ENCODE measurements at places on chromosomes 2 and 18. TPM values are rescaled to one million over a fixed set of nuclear protein-coding genes. Genes with fewer than 3 reads are reported as not detected.

GRCh38 chr2:176826984-176827668 lies 385.5 kb upstream of the HNRNPA3 start:
- no peak for DNase-seq
- no peaks in the 10 kb centered on the region for H3K36me3 ChIP-seq
- no peaks in the 10 kb centered on the region for H3K4me1 ChIP-seq
- peaks cover 16% of the 10 kb centered on the region for H3K27me3 ChIP-seq
- H3K4me3 ChIP-seq: no peak overlapping the region
- no peak overlapping the region for H3K27ac ChIP-seq

DNA sequence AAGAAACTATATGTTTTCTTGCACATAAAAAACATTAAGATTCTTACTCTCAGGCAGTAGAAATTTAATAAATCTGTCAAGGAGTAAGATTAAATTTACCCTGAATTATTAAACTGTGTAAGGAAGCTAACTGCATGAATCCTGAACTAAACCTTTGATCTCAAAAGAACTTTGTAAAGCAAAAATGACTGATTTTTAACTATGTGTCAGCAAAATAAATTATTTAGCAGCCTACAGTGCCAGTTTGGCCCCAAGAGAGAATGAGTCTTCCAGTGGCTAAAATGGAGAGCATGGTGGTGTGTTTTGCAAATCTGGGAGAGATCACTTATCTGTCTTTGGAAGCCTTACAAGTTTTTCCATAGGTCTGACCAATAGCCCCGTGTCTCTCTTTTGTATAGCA lies 190.7 kb downstream of the THSD7B start:
- H3K36me3 ChIP-seq: no peaks in the 10 kb centered on the region
- no peak for DNase-seq
- H3K27me3 ChIP-seq: no peaks in the 10 kb centered on the region
- no peak overlapping the region for H3K4me3 ChIP-seq
- H3K4me1 ChIP-seq: no peaks in the 10 kb centered on the region

- DNase-seq: peak; percentile 25
- H3K4me3 ChIP-seq: no peak overlapping the region
- H3K27ac ChIP-seq: no peak overlapping the region
These were observed 50.8 kb downstream of the ATOH8 start for GRCh38 chr2:85804583-85804982.

- H3K36me3 ChIP-seq: no peaks in the 10 kb centered on the region
- no peak overlapping the region for H3K27ac ChIP-seq
- no peak overlapping the region for H3K4me3 ChIP-seq
- H3K4me1 ChIP-seq: peaks cover 29% of the 10 kb centered on the region
These were observed 114.4 kb upstream of the PDE1A start for GRCh38 chr2:182541268-182541667.

DNA sequence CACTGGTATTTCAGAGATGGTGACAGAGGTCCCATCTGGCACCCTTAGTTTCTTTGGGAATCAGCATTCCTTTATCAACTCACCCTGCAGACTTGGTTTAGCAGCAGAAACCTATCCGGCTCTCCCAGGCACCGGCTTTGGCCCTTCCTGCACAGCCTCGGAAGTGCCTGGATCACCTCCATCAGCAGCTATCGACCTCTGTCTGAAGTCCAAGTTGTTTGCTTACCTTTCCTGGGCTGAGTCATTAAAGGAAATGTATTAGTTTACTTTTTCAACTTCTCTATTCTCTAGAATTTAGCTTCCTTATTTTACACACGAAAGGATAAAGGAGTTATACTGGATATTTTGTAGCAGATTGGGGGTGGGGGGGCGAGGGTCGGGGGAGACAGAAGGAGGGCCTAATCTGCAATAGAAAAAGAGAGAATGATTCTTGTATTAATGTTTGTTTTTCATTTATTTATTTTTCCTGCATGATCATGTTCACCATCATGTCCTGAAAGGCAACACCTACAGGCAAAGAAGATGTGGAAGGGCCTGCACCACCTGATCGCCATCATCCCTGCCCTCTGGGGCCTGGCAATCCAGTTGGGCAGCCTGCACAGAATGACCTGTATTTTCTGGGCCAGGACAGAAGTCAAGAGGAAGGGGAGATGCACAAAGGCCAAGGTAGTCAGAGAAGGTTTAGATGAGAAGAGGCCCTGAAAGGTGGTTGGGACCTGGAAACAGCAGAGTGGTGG lies 22.1 kb upstream of the MAT2A start:
- H3K36me3 ChIP-seq: no peaks in the 10 kb centered on the region
- no peaks in the 10 kb centered on the region for H3K27me3 ChIP-seq
- peaks cover 9% of the 10 kb centered on the region for H3K4me1 ChIP-seq
- H3K27ac ChIP-seq: no peak overlapping the region

DNA sequence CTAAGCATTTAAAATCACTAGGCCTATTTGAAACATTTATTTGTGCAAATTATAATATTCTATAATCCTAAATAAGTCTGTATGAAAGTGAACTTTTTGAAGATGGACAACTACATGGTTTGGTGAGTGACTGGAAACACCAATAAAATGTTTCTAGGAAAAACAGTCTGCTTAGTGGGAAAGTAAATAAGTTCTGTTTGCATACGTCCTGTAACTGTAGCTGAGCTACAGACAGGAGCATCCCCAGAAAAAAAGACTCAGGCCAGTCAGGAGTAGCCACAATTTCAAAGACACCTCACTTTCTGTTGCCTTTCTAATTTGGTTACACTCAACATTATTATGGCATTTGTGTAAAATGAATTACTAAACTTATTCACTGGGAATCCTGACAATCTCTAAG lies 28.4 kb upstream of the KCNJ3 start:
- no peaks in the 10 kb centered on the region for H3K36me3 ChIP-seq
- H3K4me3 ChIP-seq: no peak overlapping the region
- H3K27me3 ChIP-seq: no peaks in the 10 kb centered on the region
- no peak for DNase-seq

GRCh38 chr2:196613302-196613701 lies 26.2 kb upstream of the CCDC150 start:
- H3K4me3 ChIP-seq: no peak overlapping the region
- no peaks in the 10 kb centered on the region for H3K36me3 ChIP-seq
- H3K27me3 ChIP-seq: peaks cover 6% of the 10 kb centered on the region
- peaks cover 4% of the 10 kb centered on the region for H3K4me1 ChIP-seq
- H3K27ac ChIP-seq: no peak overlapping the region
- no peak for DNase-seq

DNA sequence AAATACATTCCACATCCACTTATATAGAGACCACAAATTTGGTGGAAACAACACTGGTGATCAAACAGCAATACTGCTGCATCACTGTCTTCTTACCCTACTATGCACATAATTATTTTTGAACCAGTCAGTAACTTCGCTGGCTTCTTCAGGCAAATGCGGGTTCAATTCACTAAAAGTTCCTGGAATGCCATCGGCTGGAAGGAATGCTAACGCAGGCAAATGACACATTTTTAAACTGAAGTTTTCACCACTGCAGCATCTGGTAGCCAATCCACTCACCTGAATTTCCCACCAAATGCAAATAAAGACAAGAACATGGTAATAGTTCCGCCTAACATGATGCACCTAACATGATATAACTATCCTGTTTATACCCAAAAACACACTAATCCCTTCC lies 10.0 kb upstream of the HDHD2 start:
- no peak overlapping the region for H3K27ac ChIP-seq
- DNase-seq: no peak
- H3K4me3 ChIP-seq: no peak overlapping the region
- H3K36me3 ChIP-seq: no peaks in the 10 kb centered on the region
- H3K4me1 ChIP-seq: no peaks in the 10 kb centered on the region

DNA sequence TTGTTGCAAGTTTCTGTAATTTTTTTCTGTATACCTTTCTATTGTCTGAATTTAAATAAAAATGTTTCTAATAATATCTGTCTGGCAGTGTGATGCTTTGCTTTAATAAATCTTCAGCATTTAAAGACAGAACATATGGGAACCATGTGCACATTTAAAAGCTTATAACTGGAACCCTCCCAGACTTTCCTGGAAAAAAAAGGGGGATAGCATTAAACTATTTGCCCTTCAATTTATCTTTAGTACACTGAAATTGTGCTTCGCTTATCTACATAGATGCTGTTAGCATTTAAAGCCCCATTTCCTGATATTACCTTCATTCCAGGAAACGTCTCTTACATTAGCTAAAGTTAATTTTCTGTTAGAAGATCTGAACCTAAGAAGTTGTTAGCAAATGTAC lies 64.6 kb downstream of the ZC3H6 start:
- no peaks in the 10 kb centered on the region for H3K4me1 ChIP-seq
- no peak overlapping the region for H3K4me3 ChIP-seq
- no peak overlapping the region for H3K27ac ChIP-seq
- H3K36me3 ChIP-seq: no peaks in the 10 kb centered on the region
- no peak for DNase-seq

- H3K4me3 ChIP-seq: no peak overlapping the region
- no peaks in the 10 kb centered on the region for H3K36me3 ChIP-seq
- peak; percentile 89 for DNase-seq
- peak overlapping the region; percentile 5 for H3K27ac ChIP-seq
- H3K27me3 ChIP-seq: peaks cover 2% of the 10 kb centered on the region
These were observed 156.5 kb downstream of the COL6A3 start for GRCh38 chr2:237257471-237257951.

- H3K4me3 ChIP-seq: no peak overlapping the region
- DNase-seq: no peak
- no peaks in the 10 kb centered on the region for H3K4me1 ChIP-seq
These were observed 311.5 kb upstream of the GYPC start for GRCh38 chr2:126344493-126344892.

DNA sequence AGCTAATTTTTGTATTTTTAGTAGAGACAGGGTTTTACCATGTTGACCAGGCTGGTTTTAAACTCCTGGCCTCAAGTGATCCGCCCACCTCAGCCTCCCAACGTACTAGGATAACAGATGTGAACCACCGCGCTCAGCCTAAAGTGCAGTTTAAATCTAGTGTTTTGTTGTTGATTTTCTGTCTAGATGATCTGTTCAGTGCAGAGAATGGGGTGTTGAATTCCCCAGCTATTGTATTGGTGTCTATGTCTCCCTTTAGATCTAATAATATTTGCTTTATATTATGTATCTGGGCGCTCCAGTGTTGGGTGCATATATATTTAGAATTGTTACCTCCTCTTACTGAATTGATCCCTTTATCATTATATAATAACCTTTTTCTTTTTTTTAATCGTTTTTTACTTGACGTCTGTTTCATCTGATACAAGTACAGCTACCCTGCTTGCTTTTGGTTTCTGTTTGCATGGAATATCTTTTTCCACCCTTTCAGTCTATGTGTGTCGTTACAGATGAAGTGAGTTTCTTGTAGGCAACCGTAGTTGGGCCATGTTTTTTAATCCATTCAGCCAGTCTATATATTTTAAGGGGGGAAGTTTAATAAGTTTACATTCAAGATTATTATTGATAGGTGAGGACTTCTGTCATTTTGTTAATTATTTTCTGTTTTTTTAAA lies 34.3 kb downstream of the GALM start:
- no peaks in the 10 kb centered on the region for H3K36me3 ChIP-seq
- H3K4me1 ChIP-seq: no peaks in the 10 kb centered on the region
- no peaks in the 10 kb centered on the region for H3K27me3 ChIP-seq
- no peak overlapping the region for H3K27ac ChIP-seq

GRCh38 chr2:84631047-84631446 lies 114.7 kb downstream of the DNAH6 start:
- H3K27me3 ChIP-seq: peaks cover 6% of the 10 kb centered on the region
- H3K4me3 ChIP-seq: no peak overlapping the region
- DNase-seq: peak; percentile 30
- no peak overlapping the region for H3K27ac ChIP-seq
- H3K4me1 ChIP-seq: no peaks in the 10 kb centered on the region

- peaks cover 28% of the 10 kb centered on the region for H3K4me1 ChIP-seq
- no peak overlapping the region for H3K27ac ChIP-seq
- H3K36me3 ChIP-seq: no peaks in the 10 kb centered on the region
- no peaks in the 10 kb centered on the region for H3K27me3 ChIP-seq
These were observed 32.8 kb downstream of the TMEM163 start for GRCh38 chr2:134685967-134686366.

DNA sequence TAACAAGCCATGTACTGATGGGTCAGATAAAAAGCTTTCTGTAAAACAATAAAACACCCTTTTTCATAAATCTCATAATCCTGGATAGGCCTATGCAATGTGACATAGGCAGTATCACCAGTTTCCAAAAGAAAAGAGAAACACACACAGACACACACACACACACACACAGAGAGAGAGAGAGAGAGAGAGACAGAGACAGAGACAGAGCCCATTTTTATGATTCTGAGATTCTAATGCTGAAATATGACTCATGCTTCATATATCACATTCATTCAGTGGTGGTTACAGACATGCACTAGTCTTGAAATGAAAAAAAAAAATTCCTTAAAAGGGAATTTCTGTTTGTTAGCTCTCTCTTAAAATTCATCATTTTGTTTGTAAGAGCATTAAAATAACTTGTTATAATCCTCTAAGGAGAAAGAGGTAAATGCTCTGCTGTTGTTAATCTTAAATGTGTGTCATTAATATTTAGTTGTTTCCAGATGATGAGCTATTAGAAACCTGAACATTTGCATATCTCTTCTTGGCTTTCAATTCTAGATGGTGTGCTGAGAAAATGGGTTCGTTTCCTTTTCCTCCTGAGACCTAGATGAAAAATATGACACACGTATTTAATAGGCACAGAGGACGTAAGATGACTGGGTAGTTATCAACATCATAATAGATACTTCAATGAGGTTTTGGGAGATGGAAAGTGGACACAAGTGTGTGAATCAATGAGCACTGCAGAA lies 1598.7 kb upstream of the ACVR2A start:
- H3K27me3 ChIP-seq: no peaks in the 10 kb centered on the region
- H3K4me1 ChIP-seq: no peaks in the 10 kb centered on the region
- H3K27ac ChIP-seq: no peak overlapping the region
- no peak for DNase-seq
- H3K4me3 ChIP-seq: no peak overlapping the region

- no peak overlapping the region for H3K4me3 ChIP-seq
- H3K36me3 ChIP-seq: peaks cover 3% of the 10 kb centered on the region
- no peak overlapping the region for H3K27ac ChIP-seq
- no peak for DNase-seq
- H3K27me3 ChIP-seq: no peaks in the 10 kb centered on the region
These were observed 136.1 kb downstream of the SMAD7 start for GRCh38 chr18:48814490-48815178.

- H3K36me3 ChIP-seq: no peaks in the 10 kb centered on the region
- H3K4me1 ChIP-seq: no peaks in the 10 kb centered on the region
- no peak overlapping the region for H3K27ac ChIP-seq
- H3K27me3 ChIP-seq: peaks cover 4% of the 10 kb centered on the region
- DNase-seq: no peak
These were observed 5.6 kb upstream of the LRATD1 start for GRCh38 chr2:14626873-14627272.

The PHOSPHO2 gene
- 2.7 TPM for total RNA-seq

The GALNT13 gene
- total RNA-seq: not detected

The ANKRD44 gene
- total RNA-seq: 8.1 TPM

The IAH1 gene
- total RNA-seq: 39.9 TPM

The AGXT gene
- not detected for total RNA-seq

The RGPD5 gene
- 47.6 TPM for total RNA-seq

The TMEM247 gene
- not detected for total RNA-seq

The C2orf81 gene
- 0.71 TPM for total RNA-seq

All from endothelial cell of umbilical vein (primary cell).